ENCODE measurements at places on chromosomes 5 and 9.

DNA sequence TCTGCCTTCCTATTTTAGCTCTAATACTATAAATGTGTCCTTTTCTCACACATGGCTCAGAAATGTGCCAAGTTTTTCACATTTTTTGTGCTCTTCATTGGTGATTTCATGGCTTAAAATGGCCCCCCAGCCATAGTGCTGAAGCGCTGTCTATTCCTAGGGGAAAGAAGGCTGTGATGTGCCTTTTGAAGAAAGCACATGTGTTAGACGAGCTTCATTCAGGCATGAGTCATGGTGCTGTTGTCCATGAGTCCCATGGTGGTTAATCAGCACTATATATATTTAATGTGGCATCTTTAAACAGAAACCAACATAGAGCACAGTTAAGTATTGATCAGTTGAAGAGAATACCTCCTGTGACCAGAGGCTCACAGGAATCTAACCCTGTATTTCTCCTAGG, 55.8 kb downstream of the PDE8B start:
- DNase-seq = no peak

DNA sequence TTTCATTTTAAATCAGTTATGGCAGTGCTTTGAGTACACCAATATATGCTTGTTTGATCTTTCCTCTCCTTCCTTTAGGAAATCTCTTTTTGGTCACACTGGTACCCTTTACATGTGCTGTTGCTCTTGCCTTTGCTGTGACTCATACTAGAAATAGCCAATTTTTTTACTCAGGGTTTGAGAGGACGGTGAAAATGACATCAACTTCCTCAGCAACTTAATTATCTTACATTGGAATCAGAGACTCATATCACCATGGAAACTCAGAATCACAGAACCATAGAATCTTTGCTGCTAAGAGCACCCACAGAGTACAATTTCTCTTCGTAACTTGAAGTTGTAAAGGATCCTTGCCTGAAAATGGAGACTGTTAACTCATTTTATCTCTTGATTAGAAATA, 13.8 kb upstream of the ZNF300 start:
- DNase-seq = no peak

- no peak for DNase-seq
These were observed 20.5 kb downstream of the MSX2 start for GRCh38 chr5:174744896-174745295.

GRCh38 chr5:62814991-62815390, 236.4 kb downstream of the LRRC70 start:
- no peak for DNase-seq

GRCh38 chr5:151757233-151758140, 944 bp downstream of the ATOX1 start:
- DNase-seq = no peak

DNA sequence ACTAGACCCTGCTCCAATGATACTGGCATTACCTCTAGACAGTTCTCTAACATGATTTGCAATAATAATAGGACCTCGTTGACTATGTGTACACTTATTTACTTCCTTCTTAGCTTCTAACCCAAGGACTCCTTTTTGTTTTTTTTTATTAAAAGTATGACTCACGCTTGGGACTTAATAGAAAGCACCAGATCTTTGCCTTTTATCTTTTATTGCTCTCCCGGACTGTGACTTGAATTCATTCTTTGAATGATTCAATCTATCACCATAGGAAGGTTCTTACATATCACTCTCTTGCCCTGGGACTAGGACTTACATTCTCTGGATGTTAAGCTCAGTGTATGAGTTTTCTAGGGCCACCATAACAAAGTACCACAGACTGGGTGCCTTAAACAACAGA, 9.0 kb downstream of the C9 start:
- DNase-seq = no peak

DNA sequence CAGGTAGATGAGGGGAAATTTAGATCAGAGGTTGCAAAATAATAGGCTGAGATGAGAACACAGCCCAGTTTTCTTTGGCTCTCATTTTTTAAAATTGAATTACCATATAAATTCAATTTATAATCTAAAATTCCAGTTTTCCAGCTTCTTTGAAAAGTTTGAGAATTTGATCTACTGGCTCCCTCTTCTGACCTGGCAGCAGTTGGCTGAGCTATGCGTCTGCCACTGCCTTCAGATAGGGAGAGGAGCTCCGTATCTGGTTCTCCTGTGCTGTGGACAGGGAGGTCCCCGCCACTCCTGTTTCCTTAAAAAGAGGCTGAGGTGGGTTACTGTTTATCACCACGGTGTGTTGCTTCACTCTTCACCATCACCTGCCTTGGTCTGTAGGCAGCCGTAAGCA, 103.7 kb downstream of the ARHGAP26 start:
- DNase-seq = no peak

DNA sequence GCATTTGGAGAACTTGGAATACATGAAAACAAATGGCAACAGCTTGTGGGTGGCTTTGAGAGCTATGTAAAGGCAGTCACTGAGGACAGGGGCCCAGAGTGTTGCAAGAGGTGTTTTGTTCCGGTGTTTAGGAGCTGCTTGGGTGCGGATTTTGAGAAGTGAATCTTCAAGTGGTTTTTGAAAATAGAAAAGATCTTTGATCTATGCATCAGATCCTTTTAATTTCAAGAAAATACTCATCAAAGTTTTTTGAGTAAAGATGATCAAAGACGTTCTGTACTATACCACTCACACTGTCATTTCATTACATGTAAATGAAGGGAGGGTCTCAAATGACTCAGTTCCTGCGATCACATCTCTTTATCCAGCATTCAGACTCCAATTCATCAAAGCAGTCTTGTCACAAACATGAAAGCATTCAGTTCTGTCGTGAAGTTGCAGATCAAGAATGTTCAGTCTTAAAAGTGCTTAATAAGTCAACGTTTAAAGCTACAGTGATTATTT, 112.5 kb downstream of the WDR41 start:
- DNase-seq = no peak

GRCh38 chr9:107008011-107008410, 145.0 kb downstream of the ZNF462 start:
- no peak for DNase-seq

GRCh38 chr5:127555826-127556225, 38.4 kb downstream of the PRRC1 start:
- DNase-seq = no peak

DNA sequence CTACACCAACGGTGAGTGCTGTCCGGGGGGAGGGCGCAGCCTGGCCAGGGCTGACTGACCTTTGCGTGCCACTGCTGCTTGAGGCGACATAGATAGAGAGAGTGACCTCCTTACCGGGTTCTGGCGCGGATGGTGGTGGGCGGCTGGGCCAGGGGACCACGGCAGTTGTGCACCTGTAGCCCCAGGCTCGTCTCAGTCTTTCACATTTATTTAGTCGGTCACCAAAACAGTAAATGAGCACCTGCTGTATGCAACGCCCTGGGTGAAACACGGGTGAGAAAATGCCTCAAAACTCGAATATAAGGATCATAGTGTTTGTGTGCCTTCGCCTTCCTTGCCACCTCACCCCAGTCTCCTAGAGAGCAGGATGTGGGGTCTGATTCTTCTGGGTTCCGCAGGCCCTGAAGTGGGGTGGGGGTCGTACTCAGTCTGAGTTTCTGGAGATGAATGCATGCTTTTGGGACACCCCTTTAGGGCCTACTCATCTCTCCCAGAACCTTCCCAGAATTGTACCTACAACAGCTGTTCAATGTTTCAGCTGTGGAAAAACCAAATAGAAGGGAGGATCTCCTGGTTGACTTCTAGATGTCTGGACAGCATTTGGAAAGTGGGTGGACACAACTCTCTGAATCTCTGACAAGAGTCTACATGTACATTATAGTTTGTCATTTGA, 714 bp downstream of the SEC24A start:
- no peak for DNase-seq

DNA sequence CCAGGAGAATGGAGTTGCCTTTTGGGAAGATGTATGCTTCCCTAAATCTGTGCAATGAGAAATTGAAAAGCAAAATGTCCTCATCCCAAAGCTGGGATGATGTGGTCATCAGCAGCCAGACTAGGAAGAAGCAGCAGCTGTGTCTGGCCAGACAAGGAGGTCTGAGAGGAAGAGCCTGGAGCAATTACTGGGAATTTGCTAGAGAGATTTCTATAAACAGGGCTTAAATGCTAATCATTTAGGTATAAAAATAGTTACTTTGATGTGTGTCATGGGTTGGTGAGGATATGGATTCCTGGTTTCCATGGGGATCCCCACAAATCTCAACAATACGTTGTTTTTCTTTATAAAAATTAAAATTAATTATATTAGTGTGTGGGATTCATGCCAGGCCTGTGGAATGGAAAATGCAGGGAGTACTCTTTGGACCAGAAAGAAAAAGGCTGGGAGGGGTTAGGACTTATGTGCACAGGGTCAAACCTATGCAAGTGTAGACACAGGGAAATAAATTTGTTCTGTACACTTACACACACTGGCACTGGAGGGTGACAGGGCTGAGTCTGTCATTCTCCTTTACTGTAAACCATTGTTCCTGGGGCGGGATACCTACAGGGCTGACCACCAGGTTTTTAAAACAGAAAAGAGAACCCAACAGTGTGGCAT, 58.7 kb upstream of the TRPC7 start:
- no peak for DNase-seq

DNA sequence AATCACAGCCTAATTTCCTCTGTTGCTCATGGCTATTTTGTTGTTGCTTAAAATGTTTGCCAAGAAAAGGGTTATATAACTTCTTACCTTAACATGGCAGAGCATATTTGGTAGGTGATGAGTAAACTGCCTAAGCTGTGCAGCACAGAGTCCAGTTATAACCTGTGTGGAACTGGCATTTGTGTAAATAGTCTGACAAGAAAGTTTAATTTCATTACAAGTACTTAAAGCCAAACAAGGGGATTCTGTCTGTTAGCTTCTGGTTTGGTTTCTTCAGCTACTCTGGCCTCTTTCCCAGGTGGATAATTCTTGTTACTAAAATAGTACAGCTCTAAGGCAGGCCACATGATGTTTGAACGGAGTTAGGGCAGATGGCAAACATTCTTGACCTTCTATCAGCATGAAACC, 72.2 kb downstream of the PTCD2 start:
- DNase-seq = no peak

DNA sequence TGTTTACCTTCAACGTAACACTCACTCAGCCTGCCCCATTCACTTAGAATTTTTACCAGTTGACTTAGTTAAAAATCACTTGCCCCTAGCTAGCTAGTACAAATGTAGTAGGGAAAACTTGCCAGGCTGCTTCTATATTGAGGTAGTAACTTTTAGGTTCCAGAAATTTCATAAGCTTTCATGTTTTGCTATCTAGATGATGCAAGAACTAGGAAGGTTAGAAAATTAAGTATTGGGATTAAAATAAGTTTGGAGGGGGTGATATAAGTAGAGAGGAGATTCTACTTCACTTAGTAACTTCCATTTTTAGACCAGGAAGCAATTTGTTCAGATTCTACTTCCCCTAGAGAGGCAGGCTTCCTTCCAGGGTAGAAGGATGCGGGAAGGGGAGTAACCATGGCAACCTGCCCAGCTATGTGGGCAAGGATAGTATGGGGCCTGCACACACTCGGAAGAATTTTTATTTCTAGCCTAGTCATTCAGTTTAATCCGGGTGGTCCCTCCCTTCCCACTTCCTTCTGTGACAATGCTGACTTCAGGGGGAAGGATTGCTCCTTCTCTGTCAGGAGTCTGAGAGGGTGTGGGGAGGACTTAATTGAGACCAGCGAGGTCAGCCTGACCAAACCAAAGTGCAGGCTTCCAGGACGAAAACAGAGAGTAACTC, 4.2 kb downstream of the DAB2 start:
- no peak for DNase-seq

DNA sequence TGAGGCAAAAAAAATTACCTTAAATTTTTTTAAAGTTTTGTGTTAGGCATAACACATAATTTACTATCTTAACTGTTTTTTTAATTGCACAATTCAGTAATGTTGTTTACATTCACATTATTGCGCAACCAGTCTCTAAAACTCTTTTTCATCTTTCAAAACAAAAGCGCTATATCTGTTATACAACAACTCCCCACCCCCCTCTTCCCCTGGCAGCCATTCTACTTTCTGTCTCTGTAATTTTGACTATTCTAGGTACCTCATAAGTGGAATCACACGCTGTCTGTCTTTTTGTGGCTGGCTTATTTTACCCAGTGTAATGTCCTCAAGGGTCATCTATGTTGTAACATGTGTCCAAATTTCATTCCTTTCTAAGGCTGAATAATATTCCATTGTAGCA, 241.5 kb upstream of the DMRT1 start:
- no peak for DNase-seq

- DNase-seq = no peak
These were observed 130.1 kb downstream of the RPS23 start for GRCh38 chr5:82147860-82148573.
